ENCODE measurements at places on chromosomes 12 and 14. TPM values are rescaled to one million over a fixed set of nuclear protein-coding genes. Genes with fewer than 3 reads are reported as not detected.
A peak's percentile ranks its signal among the peaks of the same experiment; 100 is the strongest.

GRCh38 chr12:45666396-45666795 is 63.1 kb upstream of the ARID2 start:
- DNase-seq, result no peak

Gene ZC3H14
- 53.4 TPM for total RNA-seq

DNA sequence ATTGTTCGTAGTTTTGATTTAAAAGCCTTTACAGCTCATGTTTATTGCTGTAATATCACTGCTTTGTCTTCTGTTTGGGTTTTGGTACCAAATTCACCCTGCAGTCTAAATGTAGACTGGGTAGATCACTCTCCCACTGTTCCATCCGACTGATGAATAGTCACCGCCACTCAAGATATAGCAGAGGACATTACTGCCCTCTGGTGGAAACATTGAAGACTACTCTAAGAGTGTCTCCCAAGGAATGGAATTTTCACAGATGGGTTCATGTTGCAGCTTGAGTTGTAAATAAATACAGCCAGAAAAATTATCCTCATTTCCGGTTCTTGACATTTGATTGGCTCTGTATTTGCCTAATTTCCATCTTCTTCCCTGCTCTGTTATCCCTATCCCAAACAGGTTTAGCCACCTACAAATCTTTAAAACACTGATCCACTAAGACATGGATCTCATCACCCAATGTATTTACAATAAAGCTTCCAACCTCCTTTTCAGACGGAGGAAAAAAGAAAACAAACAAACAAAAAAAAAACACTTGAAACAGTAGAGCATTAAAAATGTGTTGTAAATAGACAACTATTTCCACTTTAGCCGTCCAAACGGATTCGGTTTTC is 198.3 kb upstream of the CPNE8 start:
- peak; percentile 64 for DNase-seq

Gene ACSM4
- not detected for total RNA-seq

GRCh38 chr14:67199016-67199415 is 9.8 kb downstream of the GARIN2 start:
- DNase-seq, result no peak

Gene MAPK1IP1L
- total RNA-seq, result 119 TPM
